Retina (tissue), 1 donor: ENCODE measurements at places on chromosomes 16 and 17.
A peak's percentile ranks its signal among the peaks of the same experiment; 100 is the strongest.

GRCh38 chr17:57608369-57609124, 136.6 kb downstream of the CCDC182 start:
- no peak for DNase-seq

GRCh38 chr17:47251421-47251940, 2.1 kb upstream of the ITGB3 start:
- DNase-seq: no peak

- DNase-seq: no peak
Observed at GRCh38 chr16:576197-576822, 6.5 kb downstream of the PIGQ start.

- no peak for DNase-seq
Observed at GRCh38 chr17:2719861-2720260, 8.3 kb upstream of the CLUH start.

- peak; percentile 2 for DNase-seq
Observed at GRCh38 chr16:85428899-85429775, 184.0 kb upstream of the GSE1 start.

DNA sequence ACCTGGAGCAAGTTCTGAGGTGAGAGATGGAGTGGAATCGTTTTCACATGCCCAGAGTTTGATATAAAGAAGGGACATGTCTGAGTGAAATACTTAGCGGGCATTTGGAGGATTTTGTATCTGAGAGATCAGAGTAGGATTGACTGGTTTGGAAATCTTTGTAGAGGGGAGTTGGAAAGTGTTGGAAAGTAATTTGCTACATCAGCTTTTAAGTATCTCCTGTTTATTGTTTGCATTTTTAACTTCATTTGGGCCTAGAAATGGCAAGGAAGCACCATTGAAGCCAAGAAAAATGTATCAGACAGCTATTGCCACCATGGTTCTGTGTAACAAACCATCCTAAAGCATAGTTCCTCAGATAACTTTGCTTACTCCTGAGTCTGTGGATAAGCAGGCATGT, 1015.1 kb upstream of the EEF2KMT start:
- DNase-seq: no peak

DNA sequence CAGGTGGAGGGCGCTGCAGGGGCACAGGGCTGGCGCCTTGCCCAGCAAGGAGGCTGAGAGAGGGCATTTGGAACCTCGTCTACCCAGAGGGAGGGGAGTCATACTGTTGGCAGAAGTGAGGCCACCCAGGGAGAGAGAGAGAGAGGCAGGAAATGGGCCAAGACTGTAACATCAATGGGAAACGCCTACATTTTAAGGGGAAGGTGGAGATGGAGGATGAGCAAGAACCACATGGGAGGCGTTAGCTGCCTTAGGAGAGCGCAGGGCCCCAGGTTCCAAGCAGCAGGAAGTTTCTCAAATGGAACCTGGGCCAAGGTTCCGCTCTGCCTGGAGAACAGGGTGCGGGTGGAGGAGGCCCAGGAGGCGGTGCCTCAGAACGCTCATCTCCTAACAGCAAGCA, 2.7 kb upstream of the WFDC1 start:
- no peak for DNase-seq

- no peak for DNase-seq
Observed at GRCh38 chr16:86823888-86824671, 245.7 kb downstream of the FOXL1 start.

DNA sequence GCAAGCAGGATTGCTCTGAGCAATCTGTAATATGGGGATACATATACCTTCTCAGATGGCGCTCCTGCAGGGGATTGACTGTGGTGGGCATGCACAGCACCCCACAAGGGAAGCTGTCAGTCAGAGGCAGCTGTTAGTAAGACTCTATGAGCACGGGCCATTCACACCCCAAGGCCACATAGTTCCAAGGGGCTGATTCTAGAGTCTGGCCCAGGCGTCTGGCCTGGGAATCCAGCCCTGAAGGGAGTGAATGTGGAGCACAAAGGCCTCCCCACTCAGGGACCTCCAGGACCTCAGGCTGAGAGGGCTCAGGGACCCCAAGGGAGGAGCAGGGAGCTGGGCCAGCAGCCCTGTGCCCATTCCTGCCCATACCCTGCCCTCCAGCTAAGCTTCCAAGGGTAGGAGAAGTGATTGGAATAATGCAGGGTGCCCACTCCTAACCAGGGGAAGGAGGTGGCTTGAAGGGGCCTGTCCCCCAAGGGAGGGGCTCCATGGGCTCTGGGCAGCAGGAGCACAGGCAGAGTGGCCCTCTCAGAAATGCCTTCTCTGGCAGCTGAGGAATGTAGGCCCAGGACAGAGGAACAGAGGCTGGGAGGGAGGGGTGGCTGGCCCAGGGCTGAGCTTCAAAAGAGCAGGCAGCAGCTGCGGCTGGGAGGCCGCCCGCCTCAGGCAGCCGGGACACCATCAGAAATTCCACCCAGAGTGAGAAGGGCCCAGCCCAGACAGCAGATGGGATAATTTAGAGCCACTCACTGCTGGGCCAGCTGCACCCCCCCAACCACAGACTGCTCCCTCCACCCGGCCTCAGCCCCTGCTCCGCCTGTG, 48.9 kb upstream of the MRPS23 start:
- DNase-seq: peak; percentile 89

- no peak for DNase-seq
Observed at GRCh38 chr16:53881371-53881770, 177.4 kb downstream of the FTO start.

DNA sequence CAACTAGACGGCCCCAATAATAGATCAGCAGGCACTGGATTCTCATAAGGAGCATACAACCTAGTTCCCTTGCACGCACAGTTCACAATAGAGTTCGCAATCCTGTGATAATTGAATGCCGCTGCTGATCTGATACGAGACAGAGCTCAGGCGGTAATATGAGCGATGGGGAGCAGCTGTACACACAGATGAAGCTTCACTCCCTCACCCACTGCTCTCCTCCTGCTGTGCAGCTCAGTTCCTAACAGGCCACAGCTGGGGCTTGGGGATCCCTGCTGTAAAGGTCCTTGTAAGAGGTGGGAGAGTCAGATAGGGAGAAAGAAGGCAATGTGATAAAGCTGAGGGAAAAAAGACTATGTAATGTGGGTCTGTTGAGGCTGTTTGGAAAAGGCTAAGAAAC, 577.5 kb downstream of the RBFOX1 start:
- no peak for DNase-seq

DNA sequence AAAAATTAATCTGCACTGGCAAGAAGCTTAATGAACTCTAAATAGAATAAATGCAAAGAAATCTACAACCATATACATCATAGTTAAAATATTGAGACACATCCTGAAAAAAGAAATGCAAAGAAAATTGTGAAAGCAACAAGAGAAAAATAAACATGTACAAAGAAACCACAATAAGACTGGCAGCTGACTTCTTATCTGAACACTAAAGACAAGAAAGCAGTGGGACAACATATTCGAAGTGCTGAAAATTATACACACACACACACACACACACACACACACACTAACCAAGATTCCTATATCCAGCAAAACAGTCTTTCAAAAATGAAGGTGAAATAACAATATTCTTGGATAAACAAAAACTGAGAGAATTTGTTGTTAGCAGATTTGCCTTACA, 366.5 kb upstream of the C16orf82 start:
- no peak for DNase-seq

- peak; percentile 67 for DNase-seq
Observed at GRCh38 chr16:75471723-75472633, 7.5 kb upstream of the TMEM170A start.

DNA sequence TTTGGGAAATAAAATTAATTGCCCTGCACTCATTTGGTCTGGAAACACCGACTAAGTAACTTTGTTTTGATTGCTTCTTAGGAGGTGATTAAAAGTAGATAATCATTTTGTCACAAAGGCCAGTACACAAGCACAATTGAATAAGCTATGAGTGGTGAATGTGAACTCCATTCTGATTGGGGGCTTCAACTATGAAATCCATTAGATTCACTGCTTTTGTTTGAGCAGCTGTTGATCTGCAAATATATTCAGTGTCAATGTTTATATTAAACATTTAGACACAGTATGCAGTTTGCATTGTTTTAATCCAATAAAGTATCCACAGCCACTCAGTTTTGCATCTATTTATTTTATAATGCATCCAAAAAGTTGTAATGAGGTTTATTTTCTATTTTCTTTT, 817.5 kb downstream of the CDH11 start:
- no peak for DNase-seq

- DNase-seq: no peak
Observed at GRCh38 chr17:4109449-4109848, 33.4 kb downstream of the ZZEF1 start.

DNA sequence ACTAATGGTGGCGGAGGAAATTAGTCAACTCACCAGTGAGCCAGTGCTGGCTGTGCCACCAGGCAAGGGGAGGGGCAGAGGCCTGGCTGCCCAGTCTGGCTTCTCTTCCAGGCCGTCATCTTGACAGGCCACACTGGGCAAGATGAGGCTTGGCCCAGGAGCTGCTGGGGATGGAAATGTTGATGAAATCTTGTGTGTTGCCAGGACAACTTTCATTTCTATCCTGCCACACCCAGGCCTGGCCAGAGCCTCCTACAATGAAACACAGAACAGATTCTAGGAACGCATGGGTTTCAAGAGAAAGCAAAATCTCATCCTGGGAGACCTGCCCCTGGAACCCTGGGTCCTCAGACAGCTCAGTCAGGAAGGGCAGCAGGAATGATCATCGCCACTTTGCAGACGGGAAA, 9.3 kb downstream of the HEXIM2 start:
- DNase-seq: no peak

DNA sequence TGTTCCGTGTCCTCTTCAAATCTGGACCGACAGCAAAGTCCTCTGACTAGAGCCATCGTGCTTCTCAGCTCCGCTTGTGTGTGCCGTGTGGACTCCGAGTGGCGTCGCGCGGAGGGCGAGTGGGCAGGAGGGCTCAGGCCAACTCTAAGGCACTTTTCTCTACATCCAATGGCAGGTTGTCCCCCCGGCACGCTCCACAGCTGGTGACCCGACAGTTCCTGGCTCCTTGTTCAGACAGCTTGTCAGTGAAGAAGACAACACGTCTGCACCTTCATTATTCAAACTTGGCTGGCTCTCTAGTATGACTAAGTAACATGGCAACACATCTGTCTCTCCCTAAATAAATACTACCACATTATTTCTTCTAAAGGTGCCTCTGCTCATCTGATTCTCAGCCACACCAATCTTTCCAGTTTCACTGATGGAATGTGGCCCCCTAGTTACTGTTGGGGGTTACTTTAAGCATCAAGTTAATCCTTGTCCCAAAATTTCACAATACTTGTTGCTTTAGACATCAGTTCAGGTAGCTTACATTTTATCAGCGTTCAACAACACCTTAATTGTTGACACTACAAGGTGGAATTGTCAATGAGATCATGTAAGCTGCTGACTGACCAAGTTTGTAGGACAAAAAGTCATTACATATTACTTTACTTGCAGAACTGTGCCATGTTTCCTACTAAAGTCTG, 15.4 kb downstream of the COG1 start:
- DNase-seq: no peak

GRCh38 chr16:65066651-65067050, 55.2 kb downstream of the CDH11 start:
- no peak for DNase-seq

DNA sequence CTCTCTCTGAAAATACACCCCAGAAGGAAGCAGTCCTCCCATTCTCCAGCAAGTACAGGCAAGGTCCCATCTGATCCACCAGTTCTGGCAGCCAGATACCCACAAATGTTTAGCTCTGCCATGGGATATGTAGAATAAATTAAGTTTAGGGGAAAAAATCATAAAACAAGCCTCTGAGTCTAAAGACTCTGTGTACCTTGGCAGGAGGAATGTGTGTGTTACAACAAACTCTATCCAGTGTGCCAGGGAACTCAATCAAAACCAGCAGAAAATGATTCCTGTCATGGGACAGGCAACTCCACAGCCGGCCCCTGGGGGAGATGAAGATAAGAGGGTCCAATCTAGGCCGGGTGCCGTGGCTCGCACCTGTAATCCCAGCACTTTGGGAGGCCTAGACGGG, 73.4 kb downstream of the MRM3 start:
- no peak for DNase-seq

GRCh38 chr16:81797443-81797842, 18.4 kb downstream of the PLCG2 start:
- no peak for DNase-seq

- peak; percentile 59 for DNase-seq
Observed at GRCh38 chr17:81683208-81683583, 401 bp downstream of the ARL16 start.

- no peak for DNase-seq
Observed at GRCh38 chr16:6913566-6913965, 419.1 kb upstream of the RBFOX1 start.
